ENCODE measurements at places on chromosomes 4 and X.

- DNase-seq, result peak; percentile 79
These were observed 15.9 kb upstream of the UBE2D3 start for GRCh38 chr4:102843273-102843672.

GRCh38 chrX:140064993-140065392 lies 99.7 kb upstream of the CXorf66 start:
- no peak for DNase-seq

- DNase-seq, result no peak
These were observed 825.6 kb downstream of the STPG2 start for GRCh38 chr4:97317671-97318070.

- peak; percentile 85 for DNase-seq
These were observed 162.4 kb upstream of the GPRIN3 start for GRCh38 chr4:89469930-89470375.

DNA sequence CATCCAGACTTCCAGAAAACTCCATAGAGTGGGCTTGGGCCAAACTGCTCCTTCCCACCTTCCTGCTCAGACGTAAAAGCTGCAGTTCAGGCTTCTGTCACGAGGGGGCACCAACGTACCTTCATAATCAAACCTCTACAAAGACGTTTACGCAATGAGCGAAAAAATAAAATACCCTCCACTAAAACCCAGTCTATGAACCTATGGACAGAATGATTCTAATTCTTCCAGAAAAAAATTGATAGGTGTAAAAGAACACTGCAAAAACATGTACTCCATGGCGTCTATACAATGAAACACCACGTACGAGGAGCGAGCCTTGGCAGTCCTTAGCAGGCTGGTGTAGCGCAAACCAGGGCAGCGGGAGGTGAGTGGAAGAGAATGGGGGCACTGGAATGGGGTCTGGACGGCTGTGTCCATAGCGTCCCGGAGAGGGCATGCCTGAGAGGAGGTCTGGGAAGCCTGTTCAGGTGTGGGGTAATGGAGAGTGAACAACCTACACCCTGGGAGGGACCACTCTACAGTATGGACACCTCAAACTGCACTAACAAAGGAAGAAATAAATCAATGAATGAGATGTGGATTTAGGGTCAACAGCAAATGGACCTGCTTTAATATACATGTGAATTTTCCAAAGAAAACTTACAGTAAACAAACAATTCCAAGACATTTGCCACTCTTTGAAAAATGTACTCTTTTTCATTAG lies 14.4 kb upstream of the RAB40A start:
- peak; percentile 31 for DNase-seq

DNA sequence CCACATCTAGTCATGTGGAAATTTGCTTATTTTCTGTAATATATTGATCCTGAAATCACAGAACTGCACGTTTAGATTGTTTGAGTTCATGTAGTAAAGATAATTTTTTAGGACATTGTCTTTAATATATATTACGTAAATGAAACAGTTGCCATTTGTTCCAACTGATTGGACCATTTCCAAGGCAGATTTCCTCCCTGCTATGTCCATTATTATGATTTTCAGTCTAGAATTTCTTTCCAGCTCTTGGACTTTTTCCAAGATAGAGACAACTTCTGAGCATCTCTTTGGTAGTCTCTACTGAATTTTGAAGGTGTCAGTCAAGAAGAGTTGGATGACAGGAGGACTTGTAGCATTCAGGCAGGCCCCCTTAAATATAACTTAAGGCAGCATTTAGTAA lies 94.6 kb downstream of the STIM2 start:
- DNase-seq, result no peak

GRCh38 chr4:111136438-111136837 lies 513.6 kb upstream of the PITX2 start:
- DNase-seq, result no peak

GRCh38 chrX:75522565-75523431 lies at the start of gene ZDHHC15:
TSS of gene ZDHHC15 (minus strand) at chrX:75523037. CDS start at chrX:75523024, 13 bp downstream.
- DNase-seq, result no peak

- no peak for DNase-seq
These were observed 13.4 kb upstream of the ZCCHC18 start for GRCh38 chrX:104098919-104099318.

DNA sequence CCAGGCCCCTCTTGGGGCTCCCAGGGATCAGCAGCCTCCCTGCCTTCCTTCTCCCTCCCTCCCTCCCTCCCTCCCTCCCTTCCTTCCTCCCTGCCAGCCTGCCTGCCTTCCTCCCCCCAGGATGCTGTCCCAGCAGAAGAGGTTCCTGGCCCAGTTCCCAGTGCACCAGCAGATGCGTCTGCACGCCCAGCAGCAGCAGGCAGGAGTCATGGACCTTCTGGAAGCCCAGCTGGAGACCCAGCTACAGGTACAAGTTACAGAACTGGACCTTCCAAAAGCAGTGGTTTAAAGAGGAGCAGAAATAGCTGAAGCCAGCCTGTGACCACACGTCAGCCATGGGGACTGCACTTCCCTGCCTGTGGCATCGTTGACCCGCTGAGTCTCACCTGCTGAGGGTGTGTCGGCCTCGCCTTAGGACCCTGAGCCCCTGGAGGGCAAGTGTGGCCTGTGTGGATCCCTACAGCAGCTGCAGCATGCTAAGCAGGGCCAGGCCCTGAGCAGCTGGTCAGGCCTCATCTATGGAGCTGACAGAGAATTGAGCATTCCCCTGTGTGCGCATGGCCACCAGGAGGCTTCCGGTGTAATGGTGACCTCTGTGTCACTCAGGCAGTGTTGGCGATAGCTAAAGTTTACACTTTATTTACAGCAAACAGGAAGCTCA lies 84.7 kb downstream of the CRMP1 start:
- DNase-seq, result no peak

DNA sequence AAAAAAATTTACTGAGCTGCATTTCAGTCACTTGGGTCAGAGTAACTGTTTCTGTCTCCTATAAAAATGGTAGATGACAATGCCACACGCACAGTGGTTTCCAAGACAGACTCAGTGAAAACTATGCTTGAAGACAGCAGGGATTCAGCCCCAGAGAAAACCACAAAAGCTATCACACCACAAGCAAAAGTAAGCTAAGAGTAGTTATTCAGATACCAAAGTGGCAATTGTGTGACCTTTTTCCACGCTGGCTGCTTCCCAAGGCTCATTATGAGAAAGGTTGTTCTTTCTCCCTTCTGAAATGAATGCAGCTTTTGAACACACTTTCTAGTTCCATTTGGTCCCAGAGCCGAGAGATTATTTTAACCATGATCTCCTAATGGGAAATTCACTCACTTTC lies 46.4 kb upstream of the GPM6B start:
- DNase-seq, result no peak

GRCh38 chrX:31114858-31115257 lies 43.0 kb upstream of the FTHL17 start:
- no peak for DNase-seq

DNA sequence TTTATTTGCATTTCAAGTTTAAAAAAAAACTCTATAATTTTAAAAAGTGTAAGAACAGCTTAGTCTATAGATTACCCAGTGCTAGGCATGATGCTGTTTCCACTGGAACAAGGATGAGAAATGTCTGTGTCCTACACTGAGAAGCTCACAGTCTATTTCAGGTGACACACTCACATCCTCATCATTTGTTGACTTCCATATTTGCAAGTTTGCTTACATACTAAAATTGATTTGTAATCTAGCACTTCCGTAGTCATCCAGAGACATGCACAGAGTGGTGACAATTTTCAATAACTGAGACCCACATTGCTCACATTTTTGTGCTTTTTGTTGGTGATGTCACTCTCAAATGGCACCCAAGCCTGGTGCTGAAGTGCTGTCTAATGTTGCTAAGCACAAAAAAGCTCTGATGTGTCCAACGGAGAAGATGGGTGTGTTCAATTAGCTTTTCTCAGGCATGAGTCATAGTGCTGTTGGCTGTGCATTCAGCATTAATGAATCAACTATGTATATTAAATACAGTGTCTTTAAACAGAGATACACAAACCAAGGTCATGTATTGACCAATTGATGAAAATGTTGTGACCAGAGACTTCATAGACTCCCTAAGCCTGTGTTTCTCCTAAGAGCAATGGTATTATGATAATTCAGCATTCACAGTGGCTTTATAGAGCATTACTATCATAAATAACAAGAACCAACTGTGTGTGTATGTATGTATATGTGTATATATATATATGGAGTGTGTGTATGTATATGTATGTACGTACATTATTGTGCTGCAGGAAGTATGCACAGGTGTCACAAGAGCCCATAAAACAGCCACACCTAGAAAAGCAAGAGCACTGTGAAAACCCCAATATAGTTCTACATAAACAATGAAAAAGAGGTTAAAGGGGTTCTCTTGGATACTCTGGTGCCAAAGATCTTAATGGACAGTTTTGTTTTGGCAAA lies 31.2 kb upstream of the VCX3B start:
- DNase-seq, result no peak

GRCh38 chrX:790041-790506 lies 159.5 kb downstream of the SHOX start:
- DNase-seq, result no peak

- DNase-seq, result no peak
These were observed 161.0 kb upstream of the FGF13 start for GRCh38 chrX:138872537-138872936.

DNA sequence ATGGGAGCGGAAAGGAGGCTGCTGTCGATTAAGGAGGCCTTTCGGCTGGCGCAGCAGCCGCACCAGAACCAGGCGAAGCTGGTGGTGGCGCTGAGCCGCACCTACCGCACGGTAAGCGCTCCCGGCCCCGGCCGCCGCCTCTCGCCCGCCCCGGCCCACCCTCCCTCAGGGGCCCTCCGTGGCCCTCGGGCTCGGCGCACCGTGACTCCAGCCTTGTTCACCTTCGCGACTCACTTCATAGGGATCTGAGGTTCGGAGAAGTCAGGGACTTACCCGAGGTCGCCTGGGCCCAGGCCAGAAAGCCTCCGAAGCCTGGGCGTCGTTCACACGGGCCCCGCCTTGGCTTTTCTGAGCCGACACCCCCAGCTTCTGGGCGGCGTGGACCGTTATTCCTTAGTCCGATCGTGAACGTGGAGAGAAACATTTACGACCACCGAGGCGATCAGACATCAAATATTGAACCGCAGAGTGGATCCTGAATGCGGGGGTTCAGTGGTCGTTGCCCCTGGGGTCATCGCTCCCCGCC lies 362 bp downstream of the NCAPG start:
- DNase-seq, result no peak

DNA sequence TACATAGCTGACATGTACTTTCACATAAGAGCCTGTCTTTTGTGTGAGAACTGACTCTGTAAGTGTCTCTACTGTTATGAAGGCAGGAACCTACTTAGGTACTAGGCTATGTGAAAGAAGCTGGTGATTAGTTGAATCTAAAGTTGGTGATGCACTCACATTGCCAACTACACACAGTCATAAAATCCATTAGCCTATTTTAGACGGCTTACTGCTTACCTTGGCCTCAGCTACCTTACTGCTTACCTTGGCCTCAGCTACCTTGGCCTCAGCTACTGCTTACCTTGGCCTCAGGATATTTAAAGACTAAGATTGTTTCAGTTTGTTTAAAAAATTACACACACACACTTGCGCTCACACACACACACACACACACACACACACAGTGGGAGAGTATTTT lies 549.7 kb downstream of the IL1RAPL1 start:
- DNase-seq, result no peak

DNA sequence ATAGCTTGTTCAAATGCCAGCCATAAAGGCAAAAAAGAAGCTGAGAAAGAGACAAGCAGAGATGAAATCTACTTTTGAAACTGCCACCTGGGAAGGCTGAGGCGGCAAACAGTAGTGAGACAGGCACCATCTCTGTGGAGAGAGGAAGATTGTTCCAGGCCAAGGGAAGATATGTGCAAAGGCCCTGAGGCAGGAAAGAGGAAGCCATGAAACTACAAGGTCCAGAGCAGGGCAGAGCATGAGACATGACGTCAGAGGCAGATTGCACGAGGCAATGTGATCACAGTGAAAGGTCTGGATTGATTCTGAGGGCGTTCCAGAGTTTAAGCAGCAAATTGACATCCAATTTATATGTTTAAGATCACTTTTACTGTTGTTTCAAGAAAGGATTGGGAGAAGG lies 226.1 kb downstream of the QDPR start:
- no peak for DNase-seq

DNA sequence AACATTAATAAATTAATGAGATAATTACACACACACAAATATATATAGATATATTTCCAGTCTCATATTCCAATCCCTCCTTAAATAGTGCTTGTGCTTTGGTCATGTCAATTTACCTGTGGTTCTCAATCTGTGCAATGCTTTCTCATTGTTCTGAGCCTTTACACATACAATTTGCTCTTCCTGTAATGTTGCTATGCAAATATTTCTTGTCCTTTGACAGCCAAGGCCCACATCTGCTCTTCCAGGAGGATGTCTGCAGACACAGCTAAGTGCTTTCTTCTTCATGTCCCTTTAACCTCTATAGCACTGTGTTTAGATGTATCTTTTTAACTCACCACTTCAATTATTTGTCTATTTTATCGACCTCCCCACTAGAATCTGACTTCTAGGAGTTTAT lies 67.3 kb upstream of the RAPGEF2 start:
- DNase-seq, result no peak

- DNase-seq, result no peak
These were observed 117.4 kb downstream of the DIPK2B start for GRCh38 chrX:45083314-45083713.

DNA sequence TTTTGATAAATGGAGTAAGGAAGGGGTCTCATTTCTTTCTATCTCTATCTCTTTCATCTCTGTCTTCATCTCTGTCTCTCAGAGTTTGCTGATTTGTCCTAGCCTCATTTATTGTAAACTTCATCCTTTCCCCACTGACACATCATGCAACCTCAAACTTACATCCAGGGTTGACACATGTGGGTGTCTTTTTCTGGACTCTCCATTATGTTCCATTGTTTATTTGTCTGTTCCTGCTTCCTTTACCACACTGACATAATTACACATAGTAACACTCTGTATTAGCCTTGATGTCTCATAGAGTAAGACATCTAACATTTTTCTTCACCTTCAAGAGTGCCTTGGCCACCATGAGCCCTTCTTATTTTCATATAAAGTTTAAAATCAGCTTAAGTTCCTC lies 8.1 kb upstream of the SRD5A3 start:
- no peak for DNase-seq

DNA sequence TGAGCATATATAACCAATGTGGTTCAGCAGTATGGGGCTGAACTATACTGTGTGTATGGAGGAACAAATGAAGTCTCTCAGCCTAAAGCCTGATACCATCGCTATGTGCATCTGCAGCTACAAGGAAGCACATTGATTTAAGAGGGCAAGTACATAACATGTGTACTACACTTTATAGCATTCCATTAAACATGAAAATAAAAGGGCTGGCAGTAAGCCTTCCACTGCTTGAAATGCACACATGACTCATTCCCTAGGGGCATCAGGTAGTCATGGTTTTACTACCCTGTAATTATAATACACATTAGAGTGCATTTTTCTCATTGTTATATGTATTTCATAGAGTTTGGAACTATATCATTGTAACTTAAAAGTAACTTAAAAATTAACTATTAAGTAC lies 51.2 kb downstream of the SMARCA1 start:
- DNase-seq, result no peak

- DNase-seq, result no peak
These were observed 297.4 kb downstream of the ANKRD50 start for GRCh38 chr4:124415146-124415545.

GRCh38 chrX:31747411-31747810 lies 675.6 kb upstream of the FTHL17 start:
- DNase-seq, result no peak
